ENCODE measurements at places on chromosomes 2 and 18.

DNA sequence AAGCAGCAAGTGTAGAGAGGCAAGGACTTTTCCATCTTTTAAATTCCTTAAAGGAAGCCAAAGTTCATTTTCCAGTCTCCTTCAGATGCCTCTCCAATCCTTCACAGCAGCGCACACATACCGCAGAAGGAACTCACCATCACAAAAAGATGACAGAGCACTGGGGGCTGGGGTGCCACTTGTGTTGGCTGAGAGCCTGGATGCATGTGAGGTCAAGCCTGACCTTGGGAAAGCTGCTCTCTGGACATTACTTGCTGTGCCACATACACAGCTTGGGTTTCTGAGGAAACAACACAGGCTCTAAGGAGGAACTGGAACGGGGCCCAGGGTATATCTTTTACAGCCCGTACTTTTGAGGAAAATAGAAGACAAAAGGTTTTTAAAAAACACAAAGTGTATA, 364.3 kb upstream of the MEX3C start:
- no peak for DNase-seq

- peak; percentile 31 for DNase-seq
These were observed 34.4 kb upstream of the TRAPPC8 start for GRCh38 chr18:31977270-31977872.

- DNase-seq: no peak
These were observed 1.5 kb downstream of the RPRM start for GRCh38 chr2:153476816-153477635.

DNA sequence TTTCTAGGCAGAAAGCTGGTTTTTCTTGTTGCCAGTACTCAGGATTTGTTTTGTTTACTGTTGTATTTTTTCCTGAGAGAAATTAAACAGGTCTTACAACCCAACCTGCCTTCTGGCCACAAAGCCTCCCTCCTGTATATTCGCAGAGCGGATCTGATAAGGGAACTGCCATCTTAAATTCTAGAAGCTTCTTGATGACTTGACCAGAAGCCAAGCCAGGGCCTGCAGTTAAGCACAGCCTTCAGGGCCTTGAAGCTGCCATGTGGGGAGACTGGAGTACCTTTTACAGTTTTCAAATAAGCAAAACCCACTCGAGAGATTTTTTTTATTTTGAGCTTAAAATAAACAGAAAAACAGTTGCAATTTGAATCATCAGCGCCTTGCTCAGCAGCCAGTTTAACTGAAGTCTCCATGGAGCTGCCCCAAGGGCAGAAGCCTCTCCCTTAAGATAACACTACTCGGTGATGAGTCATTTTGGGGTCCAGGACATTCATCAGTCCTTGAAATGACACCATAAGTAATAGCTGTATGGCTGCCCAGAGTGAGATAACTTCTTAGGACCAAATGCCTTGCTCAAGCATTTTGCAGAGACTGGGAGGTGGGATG, 51.5 kb upstream of the PHLPP1 start:
- no peak for DNase-seq

DNA sequence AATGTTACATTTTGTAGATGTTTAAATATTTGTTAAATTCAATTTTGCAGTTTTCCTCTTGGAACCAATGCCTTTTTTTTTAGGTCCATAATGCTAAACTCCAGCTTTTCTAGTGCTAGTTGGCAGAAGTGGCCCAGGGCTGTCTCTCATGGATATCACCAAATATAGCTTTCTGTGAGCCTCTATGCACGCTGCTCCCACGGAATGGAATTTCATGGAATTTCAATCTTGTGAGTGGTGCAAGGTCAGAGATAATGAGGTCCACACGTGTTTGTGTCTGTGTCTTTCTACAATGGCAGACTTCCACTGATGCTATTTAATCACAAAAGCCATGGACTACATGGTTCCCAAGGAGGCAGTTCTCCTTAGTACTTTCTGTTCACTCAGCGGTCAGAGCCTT, 191.5 kb upstream of the PARD3B start:
- no peak for DNase-seq

DNA sequence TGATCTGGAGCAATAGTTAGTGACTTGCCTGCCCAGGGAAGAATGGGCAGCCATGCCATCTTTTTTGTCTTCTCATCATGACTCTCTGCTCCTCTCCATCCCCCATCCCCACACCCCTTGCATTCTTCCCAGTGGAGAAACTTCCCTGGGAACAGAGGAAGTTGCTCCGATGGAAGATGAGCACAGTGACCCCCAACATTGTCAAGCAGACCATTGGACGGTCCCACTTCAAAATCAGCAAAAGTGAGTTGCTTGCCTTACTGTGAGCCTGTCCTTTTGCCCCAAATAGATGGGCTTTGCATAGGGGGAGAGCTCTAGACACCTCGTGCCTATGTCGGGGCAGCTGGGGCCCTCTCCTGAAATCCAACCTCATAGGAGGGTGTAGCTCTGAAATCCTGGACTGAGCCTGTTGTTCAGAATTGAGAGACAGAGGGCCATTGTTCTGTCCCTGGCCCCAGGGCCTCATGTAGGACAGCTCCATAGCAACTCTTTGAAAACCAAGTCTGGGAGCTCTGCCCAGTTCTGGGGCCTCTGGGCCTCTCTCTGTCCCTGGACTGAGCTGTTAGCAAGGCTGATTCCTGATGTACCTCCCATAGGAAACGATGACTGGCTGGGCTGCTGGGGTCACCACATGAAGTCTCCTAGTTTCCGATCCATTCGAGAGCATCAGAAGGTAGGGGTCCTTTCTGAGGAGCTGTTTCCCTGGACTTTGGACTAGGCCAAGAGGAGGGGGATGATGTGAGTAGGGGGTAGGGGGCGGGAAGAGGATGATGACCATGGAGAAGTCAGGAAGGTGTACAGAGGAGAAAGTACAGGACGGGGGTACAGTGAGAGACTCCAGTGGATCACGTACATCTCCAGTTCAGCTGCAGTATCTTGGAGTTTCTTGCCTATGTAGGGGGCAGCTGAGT, 35.2 kb downstream of the TTLL4 start:
- DNase-seq: no peak

DNA sequence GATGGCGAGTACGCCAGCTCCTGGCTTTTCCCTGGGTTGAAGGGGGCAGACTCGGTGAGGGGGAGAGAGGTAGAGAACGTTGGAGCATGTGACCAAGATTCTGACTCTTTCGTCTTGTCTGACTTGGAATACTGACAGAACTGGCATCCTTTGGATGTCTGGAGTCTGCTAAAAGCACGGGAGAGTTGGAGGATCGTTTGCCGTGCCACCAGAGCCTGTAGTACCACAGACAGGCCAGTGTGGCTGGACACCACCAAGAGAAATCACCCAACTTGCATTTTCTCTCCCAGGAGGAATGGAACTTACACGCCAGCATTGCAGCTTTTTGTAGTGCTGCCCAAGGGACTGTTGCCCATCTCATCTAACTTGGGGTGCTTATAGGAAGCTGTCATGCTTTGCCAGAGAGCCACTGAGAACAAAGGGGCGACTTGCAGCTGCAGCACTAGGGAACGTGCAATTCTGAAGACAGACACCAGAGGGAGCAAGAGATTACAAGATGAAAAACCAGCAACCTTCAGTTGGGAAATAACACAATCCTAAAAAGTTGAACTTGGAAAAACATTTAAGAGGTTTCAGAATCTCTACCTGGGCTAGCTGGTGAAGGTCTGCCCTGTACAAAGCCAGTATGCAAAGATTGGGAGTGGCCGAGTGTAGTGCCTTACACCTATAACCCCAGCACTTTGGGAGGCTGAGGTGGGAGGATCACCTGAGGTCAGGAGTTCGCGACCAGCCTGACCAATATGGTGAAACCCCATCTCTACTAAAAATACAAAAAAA, 24.1 kb downstream of the PSMG2 start:
- DNase-seq: peak; percentile 79

DNA sequence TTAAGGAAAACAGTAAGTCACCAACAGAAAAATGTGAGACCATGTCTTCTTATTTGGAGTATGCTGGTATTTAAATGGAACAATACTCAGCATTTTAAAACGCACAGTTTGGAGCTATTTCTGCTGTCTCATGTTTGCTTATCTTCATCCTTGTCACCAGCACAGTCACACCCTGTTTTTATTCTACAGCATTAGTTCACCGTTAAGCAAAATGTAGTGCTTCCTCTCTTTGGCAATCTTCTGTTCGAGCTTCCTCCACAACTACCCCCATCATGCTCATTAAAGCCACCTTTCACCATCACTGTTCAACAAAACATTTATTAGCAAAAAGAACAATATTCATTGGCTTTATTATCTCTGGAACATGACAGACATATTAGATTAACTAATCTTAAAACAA, 64.0 kb downstream of the SLC40A1 start:
- DNase-seq: peak; percentile 34

DNA sequence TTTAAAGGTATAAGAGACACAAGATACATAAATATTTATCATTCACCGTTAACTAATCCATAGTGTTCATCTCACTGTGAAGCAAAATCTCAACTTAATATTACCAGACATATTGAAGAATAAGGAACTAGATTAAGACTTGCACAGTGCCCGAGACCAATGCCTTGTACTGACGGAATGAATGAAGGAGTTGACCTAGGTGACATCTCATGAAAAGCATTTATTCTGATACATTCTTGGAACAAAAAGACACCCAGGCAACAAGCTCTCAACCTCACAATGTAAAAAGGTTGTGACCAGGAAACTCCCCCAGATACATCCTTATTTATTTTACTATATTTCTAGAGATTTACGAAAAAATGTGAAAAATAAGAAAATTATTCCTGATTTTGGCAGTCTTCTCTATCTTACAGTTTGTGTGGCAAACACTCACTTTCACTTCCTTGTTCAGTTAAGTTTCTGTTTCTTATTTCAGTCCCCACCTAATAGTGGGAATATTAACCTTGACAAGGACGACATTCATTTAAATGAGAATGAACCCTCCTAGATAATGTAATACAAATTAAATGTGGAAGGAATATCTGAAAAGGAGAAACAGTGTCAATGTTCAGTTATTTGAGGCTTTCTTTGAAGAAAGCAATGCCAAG, 28.4 kb downstream of the M1AP start:
- no peak for DNase-seq

DNA sequence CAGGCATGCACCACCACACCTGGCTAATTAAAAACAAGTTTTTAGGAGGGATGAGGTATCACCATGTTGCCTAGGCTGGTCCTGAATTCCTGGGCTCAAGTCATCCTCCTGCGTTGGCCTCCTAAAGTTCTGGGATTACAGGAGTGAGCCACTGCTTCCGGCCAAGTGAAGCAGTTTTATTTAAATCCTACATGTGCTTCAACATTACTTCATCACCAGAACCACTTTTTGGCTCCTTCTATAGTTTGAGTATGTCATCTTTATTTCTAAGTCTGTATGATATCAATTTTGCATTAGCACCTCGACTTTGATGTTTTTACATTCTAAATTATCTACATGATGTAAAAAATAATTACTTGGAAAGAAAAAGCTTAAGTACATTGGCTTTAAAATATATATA, 144.3 kb downstream of the FMNL2 start:
- DNase-seq: no peak

- DNase-seq: no peak
These were observed 151.2 kb upstream of the CCDC68 start for GRCh38 chr18:55110436-55110835.

DNA sequence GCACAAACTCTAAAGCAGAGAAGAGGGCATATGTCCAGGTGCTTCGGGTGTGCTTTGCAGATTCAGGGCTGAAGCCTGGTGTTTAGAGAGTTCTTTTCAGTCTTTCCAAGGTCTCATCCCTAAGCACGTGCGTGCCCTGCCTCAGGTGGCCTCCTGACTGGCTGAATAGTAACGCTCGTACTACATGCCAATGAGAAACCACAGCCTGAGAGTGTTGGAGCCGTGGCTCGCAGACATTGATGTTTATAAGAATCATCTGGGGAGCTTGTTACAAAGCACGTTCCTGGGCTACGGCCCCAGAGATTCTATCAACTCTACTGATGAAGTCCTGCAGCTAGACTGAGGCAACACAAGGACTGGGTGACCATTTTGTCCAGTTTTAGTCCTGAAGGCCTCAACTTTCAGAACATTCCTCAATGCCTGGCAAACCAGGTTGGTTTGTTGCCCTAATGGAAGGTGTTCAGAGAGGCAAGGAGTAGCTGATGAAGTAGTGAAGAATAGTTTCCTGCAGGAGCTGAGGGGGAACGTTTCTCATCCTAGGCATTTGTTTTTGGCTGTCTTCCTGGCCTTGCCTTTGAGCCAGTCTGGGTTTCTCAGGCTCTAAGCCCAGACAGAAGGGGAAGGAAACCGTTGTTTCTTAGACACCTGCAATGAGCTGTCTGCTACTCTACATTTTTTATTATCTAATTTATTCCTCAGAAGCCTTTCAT, 31.5 kb upstream of the HAAO start:
- DNase-seq: no peak

DNA sequence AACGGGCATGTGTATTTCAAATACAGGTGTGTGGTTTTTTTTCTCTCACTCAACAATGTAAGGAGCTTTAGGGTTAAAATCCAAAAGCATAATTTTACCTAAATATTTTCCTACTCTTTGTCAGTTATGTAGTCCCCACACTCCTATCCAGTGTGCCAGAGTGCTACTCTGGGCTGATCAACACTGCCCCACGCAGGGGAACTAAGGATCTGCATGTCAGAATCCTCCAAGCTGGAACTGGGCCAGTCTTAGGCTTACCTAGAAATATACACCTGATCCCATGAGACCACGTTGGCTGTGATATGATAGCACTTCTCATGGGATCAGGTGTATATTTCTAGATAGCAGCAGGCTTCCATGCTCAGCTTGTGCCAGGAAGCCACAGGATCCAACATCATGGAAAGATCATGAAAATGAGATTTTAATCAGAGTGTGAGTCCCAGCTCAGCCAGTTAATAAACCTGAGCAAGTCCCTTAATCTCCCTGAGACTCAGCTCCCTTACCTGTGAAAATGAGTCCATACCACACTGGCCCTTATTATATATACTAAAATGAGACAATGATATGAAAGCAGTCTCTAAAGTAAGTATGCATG, 29.7 kb downstream of the CCDC141 start:
- peak; percentile 29 for DNase-seq

DNA sequence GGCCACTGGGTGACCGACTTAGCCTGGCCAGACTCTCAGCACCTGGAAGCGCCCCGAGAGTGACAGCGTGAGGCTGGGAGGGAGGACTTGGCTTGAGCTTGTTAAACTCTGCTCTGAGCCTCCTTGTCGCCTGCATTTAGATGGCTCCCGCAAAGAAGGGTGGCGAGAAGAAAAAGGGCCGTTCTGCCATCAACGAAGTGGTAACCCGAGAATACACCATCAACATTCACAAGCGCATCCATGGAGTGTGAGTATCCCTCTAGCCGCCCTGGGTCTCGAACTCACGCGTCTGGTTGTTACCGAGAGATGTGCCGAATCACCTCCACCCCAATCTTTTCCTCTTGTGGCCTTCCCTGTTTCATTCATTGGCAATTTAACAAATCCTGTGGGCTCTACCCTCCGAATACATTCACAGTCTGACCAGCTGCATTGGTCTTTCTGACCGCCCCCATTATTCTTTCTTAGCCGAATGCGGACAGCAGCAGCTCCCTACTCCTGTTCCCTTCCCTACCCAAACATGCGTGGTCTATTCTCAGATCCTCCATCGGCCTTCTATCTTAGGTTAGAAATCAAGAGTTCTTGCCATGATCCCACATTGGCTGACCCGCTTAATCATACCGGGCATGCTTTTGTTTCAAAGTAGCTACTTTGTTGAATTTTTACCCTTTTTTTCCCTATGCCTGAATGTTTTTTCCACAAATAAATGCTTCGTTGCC, 631 bp downstream of the RPL31 start:
- DNase-seq: no peak

All from HL-60 (cell line).